ENCODE measurements at places on chromosomes 3 and 15.

GRCh38 chr15:98530570-98530969 is 117.8 kb upstream of the IGF1R start:
- DNase-seq = no peak

- DNase-seq = peak; percentile 97
Observed at GRCh38 chr3:123688241-123688747, 103.4 kb upstream of the HACD2 start.

DNA sequence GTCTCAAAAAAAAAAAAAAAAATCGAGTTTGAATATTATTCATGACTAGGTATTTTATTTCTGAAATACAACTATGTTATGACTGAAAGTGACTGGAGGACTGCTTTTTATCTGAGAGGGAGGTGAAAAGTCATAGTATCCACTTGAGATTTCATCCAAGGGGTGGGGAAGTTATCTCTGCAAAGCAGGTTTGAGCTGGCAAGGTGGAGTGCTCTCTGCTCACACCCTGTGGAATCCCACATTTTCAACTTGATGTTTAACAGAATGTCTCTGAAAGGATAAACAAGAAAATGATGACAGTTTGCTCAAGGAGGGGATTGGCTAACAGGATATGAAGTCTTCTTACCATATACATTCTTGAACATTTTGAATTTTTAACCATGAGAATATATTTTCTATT is 27.3 kb upstream of the SEC62 start:
- DNase-seq = no peak

DNA sequence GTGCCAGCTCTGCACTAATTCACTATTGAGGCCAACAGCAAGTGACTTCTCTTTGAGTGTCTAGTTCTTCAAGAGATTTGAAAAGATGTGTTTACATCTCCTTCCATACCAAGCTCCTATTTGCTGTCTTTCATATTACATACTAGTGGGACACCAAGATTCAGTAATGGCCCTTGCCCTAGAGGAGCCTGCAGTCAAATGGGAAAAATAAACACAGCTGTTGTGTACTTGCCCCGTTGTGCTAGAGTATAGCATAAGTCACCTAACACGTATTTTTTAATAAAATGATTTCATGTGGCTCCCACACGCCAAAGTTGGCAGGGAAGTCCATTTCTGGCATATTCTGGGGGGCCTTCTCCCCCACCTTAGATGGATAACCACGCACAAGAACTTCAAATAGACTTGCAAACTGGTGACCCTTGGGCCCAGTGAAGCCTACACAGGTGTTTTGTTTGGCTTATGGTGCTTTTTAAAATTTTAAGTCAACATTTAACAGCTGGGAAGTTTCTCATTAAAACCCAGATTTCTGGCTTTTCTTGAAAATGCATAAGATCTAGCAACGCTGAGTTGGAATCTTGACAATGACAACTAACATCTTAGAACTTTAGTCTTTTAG is 95.3 kb upstream of the LPP start:
- no peak for DNase-seq

GRCh38 chr15:71716990-71717389 is 93.4 kb upstream of the NR2E3 start:
- no peak for DNase-seq

DNA sequence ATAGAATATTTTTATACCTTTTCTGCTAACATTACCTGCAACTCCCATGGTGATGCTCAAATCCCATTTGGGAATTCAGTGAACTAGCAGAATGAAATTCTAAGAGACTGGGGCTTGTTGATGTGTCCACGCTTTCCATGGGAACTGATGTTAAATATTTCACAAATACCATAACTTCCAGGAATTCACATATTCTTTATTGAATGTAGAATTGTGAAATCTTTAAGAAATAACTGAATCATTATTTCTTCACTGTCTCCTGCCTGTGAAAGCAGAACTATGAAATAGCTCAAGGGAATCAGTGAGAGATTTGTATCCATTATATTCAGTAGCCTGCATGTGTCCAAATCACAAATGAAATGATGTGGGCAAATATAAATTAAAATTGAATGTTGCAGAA is 130.8 kb downstream of the SERPINI1 start:
- DNase-seq = no peak

DNA sequence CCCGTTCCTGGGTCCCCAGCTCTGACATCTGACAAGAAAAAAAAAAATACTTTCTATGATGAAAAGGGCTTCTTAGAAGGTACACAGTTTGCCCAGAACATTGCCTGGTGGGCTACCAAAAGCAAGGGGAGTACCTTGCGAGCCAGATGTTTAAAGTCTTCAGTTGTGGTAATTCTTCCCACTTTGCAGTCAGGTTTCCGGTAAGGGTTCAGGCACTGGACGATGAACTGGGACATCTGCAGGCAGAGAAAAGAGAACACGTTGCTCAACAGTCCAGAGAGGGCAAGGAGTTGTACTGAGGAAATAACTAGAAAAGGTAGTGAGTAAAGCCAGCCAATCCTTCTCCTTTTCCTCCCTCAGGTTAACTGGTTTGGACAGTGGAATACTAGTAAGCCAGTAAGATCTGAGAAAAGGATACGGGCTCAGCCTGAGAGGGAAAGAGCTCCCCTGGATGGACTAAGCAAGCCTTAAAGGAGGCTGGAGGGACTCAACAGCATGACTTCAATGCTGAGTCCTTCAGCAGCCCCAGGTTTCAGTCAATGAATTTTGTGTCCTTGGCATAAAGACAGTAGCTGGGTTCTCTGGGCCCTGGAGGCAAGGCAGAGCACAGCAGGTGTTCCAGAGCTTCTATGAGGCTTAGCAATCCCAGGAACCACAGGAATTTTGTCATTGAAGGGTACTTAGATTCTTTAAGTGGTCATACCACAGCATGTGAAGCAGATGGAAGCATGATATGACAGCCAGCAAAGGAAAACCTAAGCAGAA is 38.2 kb downstream of the NBEAL2 start:
- DNase-seq = peak; percentile 59

DNA sequence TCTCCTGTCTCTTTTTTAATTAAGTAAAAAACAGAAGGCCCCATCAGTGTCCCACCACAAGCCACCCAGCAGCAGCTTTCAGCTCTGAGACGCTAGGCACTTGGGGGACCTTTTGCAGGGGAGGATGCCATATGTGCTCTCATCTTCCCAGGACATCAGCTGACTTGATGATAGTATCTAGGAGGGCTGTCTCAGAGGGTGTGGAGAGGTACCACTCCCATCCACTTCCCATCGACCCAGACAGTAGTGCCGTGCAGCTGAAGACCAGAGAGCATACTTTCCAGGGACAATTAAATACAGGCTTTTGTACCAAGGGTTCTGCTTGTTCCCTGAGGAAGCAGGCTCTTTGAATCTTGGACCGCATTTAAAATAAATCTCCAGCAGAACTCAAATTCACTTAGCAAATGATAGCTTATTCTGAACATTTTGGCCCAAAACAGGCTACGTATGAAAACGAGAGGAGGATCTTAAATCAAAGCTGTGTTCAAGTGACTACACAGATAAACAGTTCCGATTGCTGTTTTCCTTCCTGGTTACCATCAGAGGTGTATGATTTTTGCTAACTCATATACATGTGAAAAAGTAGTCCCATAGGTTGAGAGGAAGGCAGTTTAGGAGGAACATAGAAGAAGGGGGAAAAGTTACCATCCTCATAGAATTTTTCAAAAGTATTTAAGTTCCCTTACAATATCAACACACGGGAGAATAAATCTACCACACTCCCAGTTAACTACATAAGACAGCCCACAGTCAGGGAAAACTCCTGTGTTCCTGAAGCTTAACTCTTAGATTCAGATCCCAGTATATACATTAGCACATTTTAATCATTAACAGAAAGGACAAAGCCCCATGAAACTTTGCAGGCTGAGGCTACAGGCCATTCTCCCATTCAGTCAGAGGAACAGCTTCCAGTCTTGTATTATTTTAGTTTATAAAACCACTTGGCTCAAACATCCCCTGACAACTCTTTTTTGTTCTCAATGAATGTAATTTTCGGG is 9.5 kb downstream of the WNT5A start:
- no peak for DNase-seq

- DNase-seq = no peak
Observed at GRCh38 chr3:135807879-135808278, 157.6 kb upstream of the PPP2R3A start.

DNA sequence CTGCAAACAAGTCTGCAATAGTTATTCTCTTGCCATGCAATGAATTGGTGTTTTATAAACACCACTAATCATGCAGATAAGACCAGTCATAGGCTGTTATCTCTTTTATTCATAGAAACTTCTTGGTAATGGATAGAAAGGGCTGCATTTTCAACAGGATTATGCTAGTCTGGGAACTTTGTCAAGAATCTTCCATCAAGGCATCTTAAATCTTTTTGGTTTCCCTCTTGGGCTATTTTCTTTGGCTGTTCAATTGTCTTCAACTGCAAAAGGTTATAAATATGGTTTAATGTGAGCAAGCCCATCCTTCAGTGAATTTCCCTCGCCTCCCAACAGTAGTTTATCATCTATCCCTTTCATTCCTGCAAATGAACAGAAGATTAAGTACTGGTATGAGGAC is 59.0 kb upstream of the MINAR1 start:
- no peak for DNase-seq

DNA sequence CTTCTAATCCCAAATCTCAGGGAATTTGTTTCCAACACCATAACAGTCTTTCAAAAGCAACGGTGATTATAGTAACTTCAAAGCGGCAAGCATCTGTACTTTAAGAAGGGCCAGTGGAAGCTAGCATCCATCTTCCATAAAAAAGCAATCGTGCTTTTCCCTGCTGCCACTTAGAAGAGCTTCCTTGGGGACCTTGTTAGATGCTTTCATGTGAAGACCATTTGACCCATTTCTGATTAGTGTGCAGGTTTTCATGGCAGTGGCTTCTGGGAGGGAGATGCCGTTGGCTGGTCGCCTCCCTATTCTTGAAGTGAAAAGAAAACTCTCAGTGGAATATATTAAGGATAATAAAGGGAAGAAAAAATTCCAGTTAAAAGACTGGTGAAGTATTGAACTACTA is 354.1 kb downstream of the ROBO2 start:
- no peak for DNase-seq

DNA sequence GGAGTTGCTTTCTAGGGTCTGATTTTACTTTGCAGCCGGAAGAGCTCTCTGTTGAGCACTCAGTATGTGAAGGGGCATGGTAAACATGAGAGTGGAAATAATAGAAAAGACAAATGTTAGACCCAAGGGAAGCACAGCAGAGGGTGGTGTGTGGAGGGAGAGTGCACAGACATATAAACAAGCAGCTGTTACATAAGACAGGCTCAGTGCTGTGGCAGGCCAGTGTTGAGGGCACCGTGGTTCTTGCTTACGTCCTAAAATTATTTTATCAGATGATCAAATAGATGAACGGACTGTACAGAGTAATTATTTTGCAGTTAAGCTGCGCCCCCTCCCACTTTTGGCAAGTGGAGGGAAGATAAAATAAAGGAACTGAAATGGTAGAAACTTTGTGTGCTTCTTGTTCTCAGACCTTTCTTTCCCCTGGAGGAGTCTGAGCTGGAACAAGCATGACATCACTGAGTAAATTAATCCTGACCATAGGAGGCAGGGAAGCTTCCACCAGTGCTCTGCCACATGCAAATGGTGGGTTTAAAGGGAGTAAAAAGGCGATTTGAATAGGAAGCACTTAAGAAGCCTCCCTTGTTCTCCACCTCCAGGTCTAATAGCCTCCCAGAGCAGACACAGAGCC is 205.6 kb downstream of the IL20RB start:
- no peak for DNase-seq

GRCh38 chr3:177481329-177481728 is 284.0 kb upstream of the TBL1XR1 start:
- DNase-seq = no peak

DNA sequence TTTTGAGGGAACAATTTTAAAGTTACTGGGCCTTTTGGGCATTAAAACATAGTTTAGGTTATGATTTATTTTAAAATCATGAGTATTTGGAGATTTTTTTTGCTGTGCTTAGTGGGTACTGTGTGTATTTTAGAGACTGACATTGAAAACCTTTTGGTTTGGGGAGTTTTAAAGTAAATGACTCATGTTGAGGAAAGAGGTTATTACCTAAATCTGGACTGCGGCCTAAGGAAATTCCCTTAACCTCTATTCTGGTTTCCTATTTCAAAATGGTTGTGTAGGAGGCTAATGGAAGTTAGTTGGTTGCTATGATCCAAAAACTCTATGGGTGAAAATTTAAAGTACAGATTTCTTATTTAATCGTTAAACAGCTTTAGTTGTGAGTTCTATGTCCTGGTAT is 57.3 kb upstream of the DPH6 start:
- peak; percentile 10 for DNase-seq
